GM23338 (cell line): ENCODE measurements at places on chromosomes 11 and 22. TPM values are rescaled to one million over a fixed set of nuclear protein-coding genes. Genes with fewer than 3 reads are reported as not detected.
A peak's percentile ranks its signal among the peaks of the same experiment; 100 is the strongest.

PLA2G6 gene
- 4.5 and 5.8 TPM in 2 replicates for polyA plus RNA-seq

ANO9 gene
- polyA plus RNA-seq: 7.5 and 9.0 TPM in 2 replicates

SEPTIN5 gene
- polyA plus RNA-seq: 4.3 and 5.6 TPM in 2 replicates

DNA sequence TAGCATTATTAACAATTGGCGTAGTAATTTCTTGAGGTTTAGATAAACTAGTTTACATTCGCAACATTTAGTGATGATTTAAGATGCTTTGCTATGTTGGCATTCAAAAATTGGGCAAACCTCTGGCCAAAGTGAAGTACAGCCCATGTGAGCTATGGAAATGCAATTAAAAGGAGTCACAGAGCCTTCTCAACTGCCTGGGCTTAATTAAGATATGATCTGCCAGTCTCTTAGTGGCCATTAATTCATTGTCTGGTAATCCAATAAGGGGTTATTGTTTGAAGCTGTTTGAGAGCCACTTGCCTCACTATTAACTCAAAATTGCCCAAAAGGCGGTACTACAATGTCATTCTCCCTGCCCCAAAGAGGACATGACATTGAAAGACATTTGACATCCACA is 608.9 kb downstream of the NTM start:
- H3K27me3 ChIP-seq: no peaks in the 10 kb centered on the region
- no peak for DNase-seq
- H3K4me1 ChIP-seq: peaks cover 59% of the 10 kb centered on the region
- H3K27ac ChIP-seq: no peak overlapping the region

ANKK1 gene
- polyA plus RNA-seq: 0.08 TPM in 1 of 2 replicates, not detected in the other

GRCh38 chr11:35483131-35483820 is 42.1 kb downstream of the PAMR1 start:
- DNase-seq: no peak
- H3K4me3 ChIP-seq: no peak overlapping the region
- H3K4me1 ChIP-seq: peaks cover 1% of the 10 kb centered on the region; the same call in 1 of the 2 replicates
- no peak overlapping the region for H3K27ac ChIP-seq
- H3K27me3 ChIP-seq: no peaks in the 10 kb centered on the region

DNA sequence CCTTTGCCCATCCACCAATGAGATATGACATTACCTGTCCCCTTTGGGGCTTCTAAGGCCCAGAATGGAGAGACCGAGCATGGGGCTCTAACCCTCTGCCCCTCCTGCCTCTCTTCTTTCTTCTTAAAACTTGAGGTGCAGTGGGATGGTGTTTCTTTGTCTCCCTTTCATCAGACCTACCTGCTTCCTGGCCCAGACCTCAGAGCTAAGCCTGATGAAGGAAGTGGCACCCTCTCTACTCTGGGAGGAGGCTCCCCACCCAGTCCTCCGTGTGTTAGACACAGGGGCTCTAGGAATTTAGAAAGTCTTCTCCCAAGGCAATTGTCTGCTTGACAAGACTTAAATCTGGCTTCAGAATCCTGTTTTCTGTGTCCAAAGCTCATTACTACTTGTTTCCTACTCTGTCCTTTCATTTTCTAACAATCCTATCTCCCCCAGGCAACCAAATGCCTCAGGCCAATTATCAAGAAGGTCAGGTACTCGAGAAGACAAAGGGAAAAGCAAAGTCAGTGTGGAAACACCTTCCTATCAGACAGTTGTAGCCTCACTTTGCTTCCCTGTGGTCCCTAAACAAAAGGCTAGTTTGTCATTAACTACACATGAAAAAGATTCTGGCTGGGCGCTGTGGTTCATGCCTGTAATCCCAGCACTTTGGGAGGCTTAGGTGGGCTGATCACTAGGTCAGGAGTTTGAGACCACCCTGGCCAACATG is 20.3 kb upstream of the PARVA start:
- H3K4me1 ChIP-seq: no peaks in the 10 kb centered on the region
- no peak for DNase-seq
- no peak overlapping the region for H3K4me3 ChIP-seq
- H3K36me3 ChIP-seq: no peaks in the 10 kb centered on the region
- H3K27me3 ChIP-seq: no peaks in the 10 kb centered on the region

GRCh38 chr11:58067685-58068084 is 36.9 kb downstream of the OR6Q1 start:
- no peaks in the 10 kb centered on the region; the same call in 1 of the 2 replicates for H3K4me1 ChIP-seq
- H3K27me3 ChIP-seq: no peaks in the 10 kb centered on the region
- no peaks in the 10 kb centered on the region for H3K36me3 ChIP-seq
- no peak for DNase-seq
- no peak overlapping the region for H3K27ac ChIP-seq
- H3K4me3 ChIP-seq: no peak overlapping the region

- H3K4me3 ChIP-seq: no peak overlapping the region
- H3K27me3 ChIP-seq: no peaks in the 10 kb centered on the region
- H3K4me1 ChIP-seq: peaks cover under 1% of the 10 kb centered on the region; the same call in 1 of the 2 replicates
- no peak for DNase-seq
These were observed 16.7 kb downstream of the DEAF1 start for GRCh38 chr11:678297-678696.

GRCh38 chr11:117199053-117199915 is at the start of gene TAGLN:
Gene TAGLN (plus strand): TSS chr11:117199370. CDS start chr11:117203014, 3,644 bp downstream.
- H3K27me3 ChIP-seq: no peaks in the 10 kb centered on the region
- peak within 1 kb of the TSS; percentile 98 for H3K27ac ChIP-seq
- peaks cover 31% of the 10 kb centered on the region for H3K4me1 ChIP-seq
- H3K36me3 ChIP-seq: no peaks in the 10 kb centered on the region

GRCh38 chr11:66142370-66143263 is 72.5 kb downstream of the PACS1 start:
- no peaks in the 10 kb centered on the region for H3K27me3 ChIP-seq
- DNase-seq: no peak
- no peak overlapping the region for H3K4me3 ChIP-seq
- peaks cover 6% of the 10 kb centered on the region for H3K4me1 ChIP-seq
- H3K36me3 ChIP-seq: no peaks in the 10 kb centered on the region

DNA sequence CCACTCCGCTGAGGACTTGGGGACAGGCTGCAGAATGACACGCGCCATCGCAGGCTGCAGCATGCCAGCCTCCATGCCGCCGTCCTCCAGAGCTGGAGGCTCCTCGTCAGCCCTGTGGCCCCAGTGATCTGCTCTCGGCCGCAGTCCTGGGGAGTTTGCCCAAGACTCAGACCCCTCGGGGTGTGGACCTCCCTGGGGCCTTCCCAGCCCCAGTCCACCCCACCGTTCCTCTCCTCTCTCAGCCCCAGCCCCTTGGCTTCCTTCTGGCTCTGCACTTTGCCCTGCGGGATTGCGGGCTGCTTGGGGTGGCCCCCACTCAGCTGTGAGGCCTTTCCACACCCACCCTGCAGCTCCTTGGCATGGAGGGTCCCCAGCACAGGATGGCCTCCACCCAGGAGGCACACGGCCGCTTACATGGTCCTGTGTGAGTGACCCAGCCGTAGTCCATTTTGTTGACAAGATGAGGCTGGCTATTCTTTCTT is 414.9 kb downstream of the TBC1D22A start:
- no peak overlapping the region for H3K27ac ChIP-seq
- 0 out of 2 replicates have a peak, but pooled peaks cover 4% of the 10 kb centered on the region for H3K36me3 ChIP-seq
- no peak overlapping the region for H3K4me3 ChIP-seq
- H3K4me1 ChIP-seq: no peaks in the 10 kb centered on the region

DNA sequence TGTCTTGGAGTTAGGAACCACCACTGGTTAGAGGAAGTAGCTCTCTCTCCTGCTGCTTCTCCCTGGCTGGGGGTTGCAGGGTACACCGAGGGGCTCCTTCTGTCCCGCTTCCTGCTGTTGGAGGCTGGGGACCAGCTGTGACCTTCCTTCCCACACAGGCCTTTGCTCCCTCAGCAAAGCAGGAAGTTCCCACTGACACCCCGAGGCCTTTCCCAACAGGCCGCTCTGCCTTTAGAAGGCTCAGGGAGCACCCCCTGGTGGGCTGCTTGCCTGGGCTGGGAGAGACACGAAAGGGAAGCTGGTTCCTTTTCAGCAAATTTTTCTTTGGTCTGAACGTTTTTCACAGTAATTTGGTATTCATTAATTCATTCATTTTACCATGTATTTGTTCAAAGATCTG is 527.9 kb upstream of the B3GAT1 start:
- DNase-seq: no peak
- no peaks in the 10 kb centered on the region for H3K36me3 ChIP-seq
- no peak overlapping the region for H3K27ac ChIP-seq
- H3K4me3 ChIP-seq: no peak overlapping the region
- no peaks in the 10 kb centered on the region for H3K27me3 ChIP-seq

FJX1 gene
- 9.4 and 10.0 TPM in 2 replicates for polyA plus RNA-seq

DNA sequence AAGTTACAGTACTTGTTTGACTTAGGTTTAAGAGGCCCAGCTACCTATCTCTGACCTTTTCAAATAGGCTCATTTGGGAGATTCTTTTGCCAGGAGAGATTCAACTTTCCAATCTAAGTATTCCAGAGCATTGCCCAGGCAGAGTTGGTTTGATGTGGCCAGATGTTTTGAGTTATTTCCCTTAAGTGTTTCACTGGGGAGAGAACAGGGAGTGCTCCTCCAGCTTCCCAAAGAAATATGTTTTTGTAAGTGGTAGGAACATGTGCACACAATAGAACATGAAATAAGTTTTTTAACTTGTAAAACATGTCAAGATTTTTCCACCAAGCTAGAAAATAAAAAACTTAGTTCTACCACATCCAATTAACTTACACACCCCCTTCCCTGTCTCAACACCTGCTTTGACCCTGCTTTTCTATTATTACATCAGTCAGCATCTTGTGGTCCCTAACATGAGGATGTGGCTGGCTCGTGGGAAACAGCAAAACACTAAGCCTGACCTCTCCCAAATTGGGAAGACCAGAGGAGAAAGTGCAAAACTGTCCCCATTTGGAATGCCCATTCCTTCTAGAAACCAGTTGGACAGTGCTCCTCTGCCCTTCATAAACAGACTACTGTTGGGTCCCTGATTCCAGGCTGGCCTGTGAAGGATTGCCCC is 70.4 kb upstream of the RASSF10 start:
- peaks cover 12% of the 10 kb centered on the region for H3K36me3 ChIP-seq
- H3K4me3 ChIP-seq: no peak overlapping the region
- H3K4me1 ChIP-seq: no peaks in the 10 kb centered on the region
- no peaks in the 10 kb centered on the region for H3K27me3 ChIP-seq

DNA sequence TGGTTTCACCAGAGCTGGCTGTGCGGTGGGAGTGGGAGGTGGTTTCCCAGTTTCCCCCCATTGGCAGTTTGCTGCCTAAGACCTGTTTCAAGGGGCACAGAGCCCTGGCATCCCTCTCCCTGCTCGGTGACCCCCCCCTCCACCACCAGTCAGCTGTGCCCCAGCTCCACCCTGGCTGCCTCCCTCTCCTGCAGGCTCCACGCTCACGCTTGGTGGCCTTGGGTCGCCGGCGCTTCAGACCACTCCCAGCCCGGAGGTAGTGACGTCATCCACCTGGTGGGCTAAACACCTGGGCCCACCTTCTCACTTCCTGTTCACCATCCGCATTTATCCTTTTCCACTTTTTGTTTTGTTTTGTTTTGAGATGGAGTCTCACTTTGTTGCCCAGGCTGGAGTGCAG is 7.8 kb downstream of the GAL start:
- H3K36me3 ChIP-seq: peaks cover 18% of the 10 kb centered on the region; the same call in 1 of the 2 replicates
- no peak overlapping the region for H3K27ac ChIP-seq
- peaks cover 24% of the 10 kb centered on the region for H3K4me1 ChIP-seq
- no peak overlapping the region for H3K4me3 ChIP-seq
- H3K27me3 ChIP-seq: no peaks in the 10 kb centered on the region

KBTBD3 gene
- polyA plus RNA-seq: 13.7 TPM in 2 replicates

MYBPC3 gene
- 0.24 TPM in 1 of 2 replicates, not detected in the other for polyA plus RNA-seq

OR52E6 gene
- polyA plus RNA-seq: not detected in 2 replicates

GRCh38 chr11:129846508-129847335 is 31.1 kb downstream of the TMEM45B start:
- no peak overlapping the region for H3K27ac ChIP-seq
- H3K4me3 ChIP-seq: no peak overlapping the region
- no peaks in the 10 kb centered on the region for H3K36me3 ChIP-seq
- no peaks in the 10 kb centered on the region; the same call in 1 of the 2 replicates for H3K4me1 ChIP-seq
- DNase-seq: no peak
- no peaks in the 10 kb centered on the region for H3K27me3 ChIP-seq

DNA sequence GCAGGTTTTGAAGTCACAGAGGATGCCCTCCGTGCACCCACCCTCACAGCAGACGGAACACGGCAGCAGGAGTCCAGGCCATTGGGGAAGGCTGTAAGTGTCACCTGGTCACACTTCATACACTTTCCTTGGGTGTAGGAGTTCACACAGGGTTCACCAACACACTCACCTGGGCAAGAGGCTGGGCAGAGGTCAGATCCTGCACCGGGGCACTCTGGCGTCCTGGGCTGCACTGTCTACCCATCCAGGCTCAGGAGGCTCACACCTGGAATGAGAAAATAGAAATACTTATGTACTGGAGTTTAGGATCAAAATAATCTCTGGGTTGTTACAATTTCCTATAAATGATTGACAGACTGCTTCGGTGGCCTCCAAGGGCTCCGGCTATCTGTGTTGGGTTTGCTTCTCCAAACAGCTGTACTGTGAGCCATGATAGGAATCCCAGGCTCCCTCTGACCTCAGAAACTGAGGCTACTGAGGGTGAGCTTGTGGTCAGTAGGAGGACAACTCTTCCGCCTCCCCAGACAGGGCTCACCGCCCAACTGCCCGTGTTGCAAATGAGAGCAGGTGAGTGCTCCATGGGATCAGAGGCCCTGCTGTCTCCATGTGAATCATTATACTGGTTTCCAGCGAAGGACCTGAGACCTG is 20.1 kb upstream of the CARS1 start:
- no peaks in the 10 kb centered on the region for H3K27me3 ChIP-seq
- H3K36me3 ChIP-seq: no peaks in the 10 kb centered on the region
- H3K27ac ChIP-seq: no peak overlapping the region

GRCh38 chr22:48868554-48868953 is 959.1 kb downstream of the BRD1 start:
- no peaks in the 10 kb centered on the region for H3K36me3 ChIP-seq
- DNase-seq: no peak
- no peaks in the 10 kb centered on the region for H3K4me1 ChIP-seq
